ENCODE measurements at places on chromosomes 7 and 10. TPM values are rescaled to one million over a fixed set of nuclear protein-coding genes. Genes with fewer than 3 reads are reported as not detected.

GRCh38 chr10:52265131-52265926, 48.8 kb upstream of the DKK1 start:
- H3K27ac ChIP-seq = no peak overlapping the region
- no peak overlapping the region for H3K4me3 ChIP-seq
- no peaks in the 10 kb centered on the region for H3K36me3 ChIP-seq

GRCh38 chr7:2224934-2225333, 7.8 kb downstream of the MAD1L1 start:
- no peaks in the 10 kb centered on the region for H3K4me1 ChIP-seq
- H3K36me3 ChIP-seq = peaks cover 100% of the 10 kb centered on the region
- H3K27ac ChIP-seq = no peak overlapping the region
- H3K4me3 ChIP-seq = no peak overlapping the region

HIF1AN gene
- total RNA-seq = 24.0 TPM

SPDYE16 gene
- 0.98 TPM for total RNA-seq

ANTXRL gene
- not detected for total RNA-seq

TMEM213 gene
- total RNA-seq = not detected

HIBADH gene
- total RNA-seq = 41.6 TPM

PNLIPRP2 gene
- not detected for total RNA-seq

SPDYE11 gene
- total RNA-seq = not detected

ZNF92 gene
- total RNA-seq = 3.9 TPM
